Stimulated activated CD4-positive, alpha-beta T cell treated with anti-CD3 and anti-CD28 coated beads, Interleukin-12 subunit alpha, Interleukin-12 subunit beta, amount 100 ng/mL, for 24 hours (primary cell): ENCODE measurements at places on chromosomes 4 and X.

- no peak for DNase-seq
Measured at GRCh38 chr4:22348410-22348809, 167.5 kb downstream of the ADGRA3 start.

GRCh38 chrX:39665830-39666518 lies 431.8 kb downstream of the BCOR start:
- DNase-seq, result no peak

- no peak for DNase-seq
Measured at GRCh38 chr4:81290813-81291212, 75.8 kb upstream of the PRKG2 start.

DNA sequence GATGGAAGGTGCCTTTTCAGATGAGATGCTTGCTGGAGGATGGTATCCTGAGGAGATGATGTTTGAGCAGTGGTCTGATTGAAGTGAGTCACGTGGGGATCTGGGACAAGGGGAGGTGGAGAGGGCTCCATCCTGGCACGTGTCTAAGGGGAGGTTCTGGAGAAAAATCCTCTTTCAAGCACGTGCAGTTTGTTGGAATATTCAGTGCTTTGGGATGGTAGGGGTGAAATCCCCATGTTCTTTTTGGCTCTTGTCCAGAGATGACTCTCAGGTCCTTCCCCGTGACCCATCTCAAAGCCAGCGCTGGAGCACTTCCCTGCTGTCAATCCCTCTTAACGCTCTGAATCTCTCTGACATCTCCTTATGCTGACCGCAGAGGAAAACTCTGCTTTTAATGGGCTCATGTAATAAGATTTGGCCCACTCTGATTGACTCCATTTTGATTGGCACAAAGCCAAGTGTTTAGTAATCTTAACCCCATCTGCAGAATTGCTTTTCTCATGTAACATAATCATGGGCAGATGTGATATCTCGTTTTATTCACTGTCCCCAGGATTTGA lies 10.8 kb upstream of the KLKB1 start:
- no peak for DNase-seq
